ENCODE measurements at places on chromosomes 3 and 15.

DNA sequence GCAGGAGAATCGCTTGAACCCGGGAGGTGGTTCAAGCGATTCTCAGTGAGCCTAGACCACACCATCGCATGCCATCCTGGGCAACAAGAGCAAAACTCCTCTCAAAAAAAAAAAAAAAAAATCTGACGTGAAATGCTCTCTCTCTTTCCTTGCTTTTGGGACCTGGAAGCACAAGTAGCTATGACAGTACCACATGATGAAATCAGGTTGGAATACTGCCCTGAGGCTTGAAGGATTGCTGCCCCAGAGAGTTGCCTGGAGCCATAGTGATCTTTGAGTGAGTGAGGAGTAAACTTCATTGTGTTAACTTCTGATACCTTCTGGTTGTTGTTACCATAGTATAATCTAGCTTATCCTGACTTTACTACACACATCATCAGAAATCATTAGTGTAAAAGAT, 23.3 kb downstream of the AKAP13 start:
- no peak for DNase-seq

DNA sequence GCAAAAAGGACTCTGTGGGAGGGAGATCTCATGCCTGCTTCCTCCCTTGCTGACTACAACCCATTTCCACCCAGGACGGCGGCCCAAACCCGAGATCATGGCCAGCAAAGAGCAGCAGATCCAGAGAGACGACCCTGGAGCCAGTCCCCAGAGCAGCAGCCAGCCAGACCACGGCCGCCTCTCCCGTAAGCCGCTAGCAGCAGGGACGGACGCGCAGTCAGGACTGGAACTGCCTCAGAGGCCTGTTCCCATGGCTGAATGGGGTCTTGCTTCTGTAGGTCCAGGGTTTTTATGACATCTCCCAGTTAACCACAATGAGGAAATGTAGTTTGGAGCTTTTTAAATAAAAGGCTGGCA, 67.2 kb downstream of the BOC start:
- DNase-seq, result no peak

GRCh38 chr3:29486096-29486495, 205.2 kb downstream of the RBMS3 start:
- DNase-seq, result no peak

- no peak for DNase-seq
Measured at GRCh38 chr3:126529585-126530170, 5.7 kb downstream of the CHST13 start.

DNA sequence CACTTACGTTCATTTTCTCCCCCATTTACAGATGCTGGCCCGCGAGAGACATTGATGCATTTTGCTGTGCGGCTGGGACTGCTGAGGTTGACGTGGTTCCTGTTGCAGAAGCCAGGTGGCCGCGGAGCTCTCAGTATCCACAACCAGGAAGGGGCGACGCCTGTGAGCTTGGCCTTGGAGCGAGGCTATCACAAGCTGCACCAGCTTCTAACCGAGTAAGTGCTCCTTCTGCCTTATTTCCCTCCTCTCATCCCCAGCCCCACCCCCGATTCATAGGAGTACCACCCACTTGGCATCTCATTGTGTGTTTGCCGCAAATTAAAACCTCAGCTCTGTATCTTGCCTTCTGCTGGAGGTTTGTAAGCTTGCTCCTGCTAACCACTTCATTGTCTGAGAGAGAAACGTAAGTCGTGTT, 163.3 kb downstream of the AKAP13 start:
- DNase-seq, result no peak

DNA sequence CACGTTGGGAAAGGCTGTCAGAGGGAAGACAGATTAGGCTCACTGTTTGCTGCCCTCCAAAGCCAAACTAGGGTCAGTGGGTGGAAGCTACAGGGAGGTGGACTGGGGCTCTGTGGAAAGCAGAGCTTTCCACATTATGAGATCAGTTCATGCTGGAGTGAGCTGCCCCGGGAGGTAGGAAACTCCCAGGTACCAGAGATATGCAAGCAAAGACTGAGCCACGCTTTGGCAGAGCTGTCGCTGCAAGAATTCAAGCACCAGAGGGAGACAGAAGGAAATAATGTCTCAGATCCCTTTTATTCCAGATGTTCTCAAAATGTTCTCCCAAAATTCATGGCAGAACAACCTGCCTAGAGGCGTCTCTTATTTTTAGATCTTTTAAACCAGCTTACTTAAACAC, 286.6 kb downstream of the WDR72 start:
- no peak for DNase-seq

- DNase-seq, result no peak
Measured at GRCh38 chr15:63504979-63505841, 817 bp downstream of the USP3 start.

GRCh38 chr3:8212794-8213193, 288.8 kb upstream of the LMCD1 start:
- DNase-seq, result no peak

DNA sequence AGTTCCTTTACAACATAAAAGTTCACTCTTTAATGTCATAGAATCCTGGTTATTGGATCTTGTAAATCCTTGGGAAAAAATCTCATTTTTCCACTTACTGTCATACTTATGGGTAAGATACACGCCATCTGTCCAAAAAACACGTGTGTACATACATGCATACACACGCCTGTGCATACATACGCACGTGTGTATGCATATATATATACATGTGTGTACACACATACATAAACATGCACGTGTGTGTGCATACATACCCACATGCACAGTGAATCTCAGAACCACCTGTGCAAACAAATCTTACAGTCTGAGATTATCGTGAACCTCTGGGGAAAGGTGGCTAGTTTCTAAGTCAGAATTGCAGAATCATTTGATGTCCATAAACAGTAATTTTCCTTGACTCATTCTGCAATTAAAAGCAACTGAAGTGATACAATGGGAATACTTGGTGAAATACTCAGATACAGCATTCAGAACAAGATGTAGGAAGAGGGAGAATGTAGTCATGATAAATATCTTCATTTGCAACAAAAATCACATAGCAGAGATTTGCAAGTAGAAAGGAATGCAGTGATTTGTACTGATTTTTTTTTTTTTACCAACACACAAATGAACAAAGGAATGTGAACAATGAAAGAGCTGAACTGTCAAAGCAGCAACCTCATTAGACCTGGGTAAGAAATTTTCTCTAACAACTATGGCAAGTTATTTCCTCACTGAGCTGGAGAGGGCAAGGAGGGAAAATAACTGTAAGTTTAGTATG, 160.6 kb upstream of the POU1F1 start:
- no peak for DNase-seq

DNA sequence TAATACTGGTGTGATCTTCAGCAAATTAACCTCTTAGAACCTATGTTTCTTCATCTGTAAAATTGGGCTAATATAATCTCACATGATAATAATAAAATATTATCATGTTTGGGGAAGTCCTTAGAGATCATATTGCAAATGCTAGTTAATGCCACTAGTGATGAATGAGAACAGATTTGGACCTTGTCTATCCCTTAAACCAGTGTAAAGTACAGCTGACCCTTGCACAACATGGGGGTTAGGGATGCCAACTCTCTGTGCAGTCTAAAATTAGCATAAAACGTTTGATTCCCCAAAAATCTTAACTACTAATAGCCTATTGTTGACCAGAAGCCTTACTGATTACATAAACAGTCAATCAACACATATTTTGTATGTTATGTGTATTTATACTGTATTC, 141.2 kb downstream of the B3GALNT1 start:
- DNase-seq, result no peak

GRCh38 chr15:48946074-48946839, 17.5 kb downstream of the SHC4 start:
- no peak for DNase-seq

DNA sequence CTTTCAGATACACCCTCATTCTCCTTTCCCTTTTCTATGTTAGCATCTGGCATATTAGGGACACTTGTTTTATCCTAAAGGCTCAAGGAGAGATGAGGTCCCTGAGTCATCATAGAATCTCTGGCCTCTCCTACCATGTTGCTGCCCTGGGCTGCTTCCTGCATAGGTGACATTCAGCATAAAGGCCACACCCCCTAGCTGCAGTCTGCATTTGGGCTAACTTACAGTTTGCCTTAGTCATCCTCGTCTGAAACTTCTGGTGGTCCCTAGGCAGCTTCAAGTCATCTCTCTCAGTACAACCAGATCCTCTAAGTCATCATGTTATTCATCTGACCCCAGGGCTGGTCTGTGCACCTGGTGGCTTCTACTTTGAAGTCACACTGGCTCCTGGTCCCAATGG, 982.7 kb upstream of the NR2F2 start:
- no peak for DNase-seq

GRCh38 chr3:29536016-29536758, 255.3 kb downstream of the RBMS3 start:
- no peak for DNase-seq

- DNase-seq, result no peak
Measured at GRCh38 chr3:184746131-184747120, 34.6 kb upstream of the MAGEF1 start.

GRCh38 chr3:9862391-9863057, 17.5 kb downstream of the CIDEC start:
- DNase-seq, result no peak

GRCh38 chr3:119098619-119099222, 47.2 kb upstream of the TEX55 start:
- DNase-seq, result no peak

GRCh38 chr15:29822684-29823459, 604 bp upstream of the TJP1 start:
- no peak for DNase-seq

- DNase-seq, result no peak
Measured at GRCh38 chr15:67142767-67143100, 77.3 kb downstream of the SMAD3 start.

- DNase-seq, result no peak
Measured at GRCh38 chr15:65723876-65724275, 68.2 kb downstream of the DENND4A start.

- DNase-seq, result no peak
Measured at GRCh38 chr3:49015072-49015471, 3.3 kb downstream of the DALRD3 start.

DNA sequence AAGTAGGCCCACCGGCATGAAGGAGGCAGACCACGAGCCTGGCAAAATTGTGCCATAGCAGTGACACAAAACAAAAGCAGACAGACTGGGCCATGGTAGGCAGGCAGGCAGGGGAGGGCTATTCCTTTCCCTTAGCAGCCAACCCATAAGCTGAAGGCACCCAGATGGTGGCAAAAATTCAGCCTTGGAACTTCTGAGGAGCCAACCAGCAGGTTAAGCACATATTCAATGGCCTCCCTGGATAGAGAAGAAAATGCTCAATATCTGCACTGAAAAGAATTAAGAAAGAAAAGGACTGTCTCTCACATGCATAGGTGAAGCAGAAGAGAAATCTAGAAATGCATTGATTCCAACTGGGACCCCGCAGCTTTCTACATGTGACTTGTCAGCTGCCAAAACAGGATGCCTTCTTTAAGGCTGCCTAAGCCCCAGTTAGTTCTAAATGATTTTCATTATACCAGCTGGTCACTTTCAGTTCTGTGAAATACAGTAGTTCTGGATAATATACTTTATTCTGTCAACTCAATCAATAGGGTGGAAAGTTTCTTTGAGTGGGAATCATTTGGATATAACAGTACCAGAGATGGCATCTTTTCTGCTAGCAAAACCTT, 2.7 kb downstream of the PRICKLE2 start:
- no peak for DNase-seq

GRCh38 chr3:13141183-13141582, 68.0 kb upstream of the IQSEC1 start:
- no peak for DNase-seq

DNA sequence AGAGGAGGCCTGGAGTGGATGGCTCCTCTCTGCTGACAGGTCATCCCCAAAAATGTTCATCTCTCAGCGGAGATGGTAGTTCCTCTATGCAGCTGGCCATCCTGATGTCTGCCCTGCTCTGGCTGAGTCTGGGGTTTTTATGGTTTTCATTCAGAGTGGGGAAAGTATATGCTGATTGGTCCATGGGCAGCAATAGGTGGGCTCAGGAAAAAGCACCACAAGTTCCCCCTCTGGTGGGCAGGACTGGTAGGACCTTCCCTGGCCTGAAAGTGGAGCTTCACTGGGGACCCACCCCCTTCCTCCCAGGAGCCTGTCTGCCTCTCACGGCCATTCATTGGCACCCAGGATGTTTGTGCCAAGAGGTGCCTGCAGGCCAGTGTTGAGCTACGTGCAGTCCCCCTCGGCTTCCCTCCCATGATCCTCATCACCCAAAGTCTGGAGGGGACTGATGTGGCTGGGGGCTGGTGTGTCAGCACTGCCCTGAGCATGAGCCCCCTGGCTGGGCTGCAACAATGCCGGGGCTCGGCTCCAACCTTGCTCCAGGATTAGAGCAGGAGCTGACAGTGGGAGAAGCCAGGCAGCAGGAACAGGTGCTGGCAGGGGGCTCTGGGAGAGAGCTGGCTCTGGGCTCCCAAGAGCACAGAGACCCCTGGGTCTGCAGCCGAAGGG, 13.1 kb upstream of the BLOC1S6 start:
- DNase-seq, result no peak

- DNase-seq, result no peak
Measured at GRCh38 chr15:33375236-33375635, 64.5 kb downstream of the RYR3 start.

- DNase-seq, result no peak
Measured at GRCh38 chr15:61655881-61656280, 404.4 kb downstream of the VPS13C start.

Measured in stimulated activated CD4-positive, alpha-beta T cell treated with anti-CD3 and anti-CD28 coated beads, Interleukin-1b, Interleukin-23, amount 100 ng/mL, for 1 hour (primary cell).